Stimulated activated CD8-positive, alpha-beta memory T cell treated with anti-CD3 and anti-CD28 coated beads, Interleukin-2, amount 100 ng/mL, for 1 hour (primary cell): ENCODE measurements at places on chromosomes 7 and 10.

- no peak for DNase-seq
Measured at GRCh38 chr10:80520661-80521470, 16.8 kb upstream of the SH2D4B start.

GRCh38 chr7:134553976-134554375 lies 5.1 kb downstream of the AKR1B15 start:
- no peak for DNase-seq

DNA sequence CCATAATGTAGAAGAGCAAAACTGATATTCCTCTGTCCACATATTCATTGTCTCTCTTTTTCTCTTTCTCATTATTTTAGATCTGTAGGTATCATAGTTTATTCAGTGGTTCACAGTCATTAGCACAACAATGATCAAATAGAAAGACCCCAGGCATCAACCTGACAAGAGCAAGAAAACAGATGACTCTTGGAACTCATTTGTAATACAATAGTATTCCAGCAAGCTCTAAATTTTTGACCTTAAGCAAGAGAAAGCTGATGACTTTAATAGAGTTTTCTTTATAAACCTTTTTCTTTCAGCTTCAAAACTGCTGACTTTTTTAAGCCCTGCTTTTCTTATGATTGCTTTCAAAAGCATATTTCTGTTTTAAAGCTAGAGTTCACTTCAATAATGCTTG lies 507.5 kb upstream of the SORCS1 start:
- DNase-seq, result no peak

- DNase-seq, result no peak
Measured at GRCh38 chr7:32259931-32260596, 189.9 kb upstream of the PDE1C start.

GRCh38 chr10:13894412-13895093 lies 307.8 kb downstream of the PRPF18 start:
- DNase-seq, result no peak

DNA sequence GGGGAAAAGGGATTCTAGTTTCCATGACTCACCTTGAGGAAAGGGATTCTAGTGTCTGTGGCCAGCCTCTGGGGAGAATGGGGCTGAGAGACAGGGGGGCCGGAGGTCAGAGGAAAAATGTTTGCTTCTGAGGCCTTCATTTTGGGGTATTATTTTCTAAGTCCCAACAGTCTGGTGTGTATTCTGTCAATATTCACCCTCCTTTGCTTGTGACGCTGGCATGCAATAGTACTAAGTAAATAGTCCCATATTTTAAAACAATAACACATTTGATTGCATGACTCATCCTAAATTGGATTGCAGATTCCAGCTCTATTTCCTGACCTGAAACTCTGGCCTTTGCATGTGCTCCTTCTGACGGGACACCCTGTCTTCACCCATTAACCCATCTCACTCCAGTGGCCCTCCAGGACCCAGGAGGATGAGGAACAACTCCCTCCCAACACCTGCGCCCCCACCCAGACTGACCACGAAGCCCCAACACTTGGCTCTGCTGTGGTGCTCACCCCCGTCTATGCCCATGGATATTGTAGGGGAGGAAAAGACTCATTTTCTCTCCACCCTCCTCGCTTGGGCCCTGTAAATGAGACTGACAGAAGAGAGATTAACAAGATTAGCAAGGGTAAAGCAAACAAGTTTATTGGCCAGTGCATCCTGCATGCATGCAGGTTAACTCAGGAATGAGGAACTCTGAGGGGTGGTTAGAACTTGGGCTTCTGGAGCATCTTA lies 495.6 kb upstream of the KLF6 start:
- no peak for DNase-seq

DNA sequence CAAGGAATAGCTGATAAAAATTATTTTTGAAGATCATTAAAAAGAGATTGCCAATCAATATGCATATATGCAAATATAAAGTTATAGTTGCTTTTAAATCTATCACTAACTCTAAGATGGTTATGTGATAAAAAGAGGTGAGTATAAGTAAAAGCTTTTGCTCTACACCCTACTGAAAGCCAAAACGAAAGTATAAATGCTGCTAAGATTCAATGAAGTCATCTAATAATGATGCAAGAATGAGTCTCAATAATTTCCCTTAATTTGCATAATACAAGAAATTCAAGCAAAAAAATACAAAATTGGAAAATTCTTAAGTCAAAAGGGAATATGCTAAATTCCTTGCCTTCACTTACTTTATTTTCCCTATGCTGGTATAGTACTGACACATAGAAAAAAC lies 75.2 kb downstream of the WAPL start:
- DNase-seq, result no peak
